Skin of body (tissue), 3 donors: ENCODE measurements at places on chromosomes 16 and 17.

DNA sequence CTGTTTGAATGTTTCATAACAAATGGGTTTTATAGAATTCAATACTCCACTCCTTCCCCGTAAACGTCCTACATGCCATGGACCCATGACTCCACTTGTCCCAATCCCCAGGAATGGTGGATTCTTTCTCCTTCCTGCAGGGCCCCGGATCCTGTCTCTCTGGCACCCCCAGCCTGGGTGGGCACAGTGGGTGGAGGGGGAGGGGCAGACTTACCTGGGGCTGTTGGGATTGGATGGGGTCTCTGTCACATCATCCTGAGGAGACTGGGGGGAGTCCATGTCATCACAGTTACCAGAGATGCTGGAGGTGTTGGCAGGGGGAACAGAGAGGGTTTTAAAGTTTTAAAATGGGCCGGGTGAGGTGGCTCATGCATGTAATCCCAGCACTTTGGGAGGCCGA is 13.2 kb downstream of the TRPV3 start:
- no peak for DNase-seq

DNA sequence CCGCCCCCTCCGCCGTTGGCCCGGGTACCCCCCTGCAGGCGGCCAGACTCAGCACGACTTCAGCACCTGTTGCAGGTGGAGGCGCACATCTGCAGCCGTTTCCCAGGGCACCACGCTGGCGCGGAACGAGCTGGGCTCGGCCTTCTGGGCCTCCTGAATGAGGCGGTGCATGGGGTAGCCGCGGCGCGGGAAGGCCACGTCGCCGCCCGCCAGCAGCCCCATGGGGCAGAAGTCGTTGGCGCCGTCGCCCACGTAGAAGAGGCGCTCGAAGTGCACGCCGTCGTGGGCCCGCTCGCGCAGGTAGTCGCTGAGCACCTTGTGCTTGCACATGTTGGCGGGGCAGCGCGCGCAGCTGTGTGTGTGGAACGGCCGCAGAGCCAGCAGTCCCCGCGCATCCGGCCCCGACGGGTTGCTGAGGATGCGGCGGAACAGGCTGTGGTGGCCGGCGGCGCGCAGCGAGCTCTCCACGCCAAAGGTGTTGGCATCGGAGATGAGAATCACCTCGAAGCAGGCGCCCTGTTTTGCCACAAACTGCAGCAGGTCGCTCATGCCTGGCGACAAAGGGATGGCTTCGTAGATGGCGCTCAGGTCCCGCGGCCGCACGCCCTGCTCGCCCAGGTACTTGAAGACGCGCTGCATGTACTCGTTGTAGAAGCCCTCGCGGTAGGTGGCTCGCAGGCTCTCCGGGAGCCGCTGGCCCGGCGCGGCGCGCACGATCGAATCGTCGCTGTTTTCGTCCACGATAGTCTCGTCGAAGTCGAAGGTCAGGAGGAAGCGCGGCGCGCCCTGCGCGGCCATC is 6.2 kb downstream of the PHOSPHO1 start:
- DNase-seq: no peak

DNA sequence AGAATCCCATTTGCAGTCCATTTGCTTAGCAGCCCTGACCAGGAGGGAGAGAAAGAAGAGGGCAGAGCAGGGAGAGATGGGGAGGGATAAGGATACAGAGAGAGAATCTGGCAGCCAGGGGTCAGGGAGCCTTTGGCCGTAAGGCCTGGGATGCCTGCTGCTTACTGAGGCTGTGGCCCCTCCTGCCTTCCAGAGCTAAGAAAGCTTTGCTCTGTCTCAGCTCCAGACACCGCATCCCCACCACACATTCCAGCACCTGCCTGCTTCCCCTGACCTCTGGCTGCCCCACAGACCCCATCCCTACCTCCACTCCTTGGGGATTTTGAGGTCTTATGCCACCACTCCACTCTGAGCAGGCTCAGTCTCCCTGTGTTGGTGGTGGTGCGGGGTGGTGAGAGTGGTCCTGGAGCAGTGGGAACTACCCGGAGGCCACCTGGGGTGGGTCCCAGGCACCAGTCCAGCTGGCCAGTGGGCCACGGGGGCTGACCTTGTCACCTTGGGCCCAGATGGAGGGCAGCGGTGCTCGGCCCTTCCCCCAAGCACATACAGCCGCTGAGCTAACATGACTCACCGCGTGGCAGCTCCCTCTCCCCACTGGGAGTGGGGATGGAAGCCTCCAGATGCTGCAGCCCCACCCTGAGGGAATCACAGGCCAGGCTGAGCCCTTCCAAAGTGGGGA is 58.3 kb downstream of the RAI1 start:
- DNase-seq: no peak

GRCh38 chr17:17131839-17132238 is 74.3 kb downstream of the PLD6 start:
- no peak for DNase-seq

- DNase-seq: peak; percentile 86
Observed at GRCh38 chr17:75033346-75034235, 13.2 kb downstream of the ATP5PD start.
